ENCODE measurements at places on chromosomes 12 and 14.
A peak's percentile ranks its signal among the peaks of the same experiment; 100 is the strongest.

DNA sequence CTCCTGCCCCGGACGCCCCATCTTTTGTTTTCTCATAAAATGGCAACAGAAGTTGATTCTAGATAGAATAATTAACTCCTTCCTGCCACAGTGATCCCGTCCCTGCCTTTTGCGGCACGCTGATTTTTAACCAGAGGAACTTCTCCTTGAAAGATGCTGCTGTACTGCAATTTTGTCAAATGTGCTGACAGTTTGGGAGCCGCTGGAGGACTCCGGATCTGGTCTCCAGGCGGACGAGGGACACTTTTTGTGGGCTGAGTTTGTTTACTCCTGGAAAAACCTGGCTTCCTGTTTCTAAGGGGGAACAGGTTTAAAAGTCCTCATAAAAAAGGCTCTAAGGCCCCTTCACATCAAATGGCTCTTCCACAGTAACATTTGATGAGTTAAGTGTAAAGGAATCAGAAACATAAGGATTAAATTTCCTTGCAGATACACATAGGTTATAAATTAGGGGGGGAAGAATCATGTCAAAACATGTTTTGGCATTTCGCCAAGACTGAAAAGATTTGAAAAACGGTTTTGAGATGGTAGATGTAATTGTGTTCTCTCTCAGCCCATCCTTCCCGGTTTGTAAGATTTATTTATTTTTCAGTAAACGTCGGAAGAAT, 15.5 kb downstream of the FZD10 start:
- no peak for DNase-seq

- DNase-seq, result peak; percentile 40
Observed at GRCh38 chr14:53912021-53912420, 44.6 kb downstream of the BMP4 start.

DNA sequence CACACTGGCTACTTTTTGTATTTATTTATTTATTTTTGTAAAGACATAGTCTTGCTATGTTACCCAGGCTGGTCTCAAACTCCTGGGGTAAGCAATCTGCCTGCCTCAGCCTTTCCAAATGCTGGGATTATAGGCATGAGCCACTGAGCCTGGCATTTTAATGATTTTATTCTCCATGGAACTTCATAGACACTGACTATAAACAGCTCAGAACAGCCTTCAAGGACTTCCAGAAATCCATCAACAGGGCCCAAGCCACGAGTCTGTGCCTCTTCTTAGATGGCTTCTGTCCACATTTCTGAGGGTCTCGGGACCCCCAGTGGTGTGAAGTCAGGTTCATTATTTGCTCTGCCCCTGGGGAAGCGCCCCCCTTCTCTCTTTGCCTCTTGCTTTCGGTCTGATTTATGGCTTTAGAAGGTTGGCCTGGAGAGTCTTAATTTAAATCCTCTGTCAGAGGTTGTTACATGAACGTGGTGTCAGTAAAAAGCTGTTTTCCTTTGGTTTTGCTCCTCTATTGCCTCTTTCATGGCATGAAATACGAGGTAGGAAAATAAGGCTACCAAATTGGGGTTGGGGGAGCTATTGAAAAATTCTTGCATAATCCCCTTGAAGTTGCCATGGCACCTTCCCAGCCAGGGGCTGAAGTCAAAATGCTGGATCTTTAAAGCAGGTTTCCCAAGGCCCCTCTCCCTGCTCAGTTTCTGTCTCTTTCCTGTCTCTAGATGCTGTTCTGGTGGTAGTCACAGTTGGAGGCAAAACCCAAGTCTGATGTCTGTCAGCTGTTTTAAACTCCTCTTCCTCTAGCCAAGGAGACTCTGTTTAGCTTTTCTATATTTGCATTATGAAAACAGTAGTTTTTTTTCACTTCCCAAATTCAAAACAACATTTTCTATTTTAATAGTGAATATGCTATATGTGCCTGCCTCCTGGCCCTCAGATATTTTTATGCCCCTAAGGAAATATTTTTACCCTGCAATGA, 129.4 kb downstream of the SMOC1 start:
- no peak for DNase-seq

DNA sequence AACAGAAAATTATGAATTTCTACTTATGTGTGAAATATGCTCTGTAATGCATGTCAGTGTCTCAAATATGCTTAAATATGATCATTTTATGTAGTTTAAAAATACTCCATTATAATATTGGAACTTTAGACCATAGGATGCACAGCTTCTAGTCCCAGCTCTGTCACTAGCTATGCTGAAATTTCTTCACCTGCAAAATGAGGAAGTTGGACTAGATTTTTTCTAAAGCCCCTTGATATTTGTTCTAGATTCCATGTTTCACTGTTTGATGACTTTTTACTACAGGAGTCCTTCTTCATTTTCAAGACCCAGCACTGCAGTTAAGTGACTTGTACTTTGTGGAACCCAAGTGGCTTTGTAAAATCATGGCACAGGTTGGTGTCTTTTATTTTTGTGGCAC, 90.1 kb downstream of the LRRK2 start:
- DNase-seq, result no peak

DNA sequence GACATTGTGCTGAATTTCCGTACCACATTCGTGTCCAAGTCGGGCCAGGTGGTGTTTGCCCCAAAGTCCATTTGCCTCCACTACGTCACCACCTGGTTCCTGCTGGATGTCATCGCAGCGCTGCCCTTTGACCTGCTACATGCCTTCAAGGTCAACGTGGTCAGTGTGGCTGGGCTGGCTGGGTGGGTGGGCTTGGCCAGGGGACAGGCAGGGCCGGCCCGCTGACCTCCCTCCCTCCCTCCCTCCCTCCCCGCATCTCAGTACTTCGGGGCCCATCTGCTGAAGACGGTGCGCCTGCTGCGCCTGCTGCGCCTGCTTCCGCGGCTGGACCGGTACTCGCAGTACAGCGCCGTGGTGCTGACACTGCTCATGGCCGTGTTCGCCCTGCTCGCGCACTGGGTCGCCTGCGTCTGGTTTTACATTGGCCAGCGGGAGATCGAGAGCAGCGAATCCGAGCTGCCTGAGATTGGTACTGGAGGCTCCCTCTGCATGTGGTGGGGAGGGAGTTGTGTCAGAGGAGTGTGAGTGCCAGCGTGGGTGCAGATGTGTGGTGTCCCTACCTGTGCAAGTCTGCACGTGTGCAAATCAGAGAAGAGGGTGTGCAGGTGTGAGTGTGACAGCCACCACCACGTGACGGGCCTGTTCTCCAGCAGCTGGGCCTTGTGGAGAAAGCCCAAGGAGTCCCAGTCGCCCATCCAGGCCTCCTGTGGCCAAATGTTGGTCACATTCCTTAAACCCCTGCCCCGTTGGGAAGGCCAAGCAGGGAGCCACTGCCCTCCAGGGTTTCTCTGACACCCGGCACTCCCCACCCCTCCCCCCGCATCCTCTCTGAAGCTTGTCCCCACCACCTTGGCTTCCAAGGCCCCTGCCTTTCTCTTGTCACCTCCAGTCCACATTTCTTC, 5.3 kb downstream of the KCNH3 start:
- no peak for DNase-seq

DNA sequence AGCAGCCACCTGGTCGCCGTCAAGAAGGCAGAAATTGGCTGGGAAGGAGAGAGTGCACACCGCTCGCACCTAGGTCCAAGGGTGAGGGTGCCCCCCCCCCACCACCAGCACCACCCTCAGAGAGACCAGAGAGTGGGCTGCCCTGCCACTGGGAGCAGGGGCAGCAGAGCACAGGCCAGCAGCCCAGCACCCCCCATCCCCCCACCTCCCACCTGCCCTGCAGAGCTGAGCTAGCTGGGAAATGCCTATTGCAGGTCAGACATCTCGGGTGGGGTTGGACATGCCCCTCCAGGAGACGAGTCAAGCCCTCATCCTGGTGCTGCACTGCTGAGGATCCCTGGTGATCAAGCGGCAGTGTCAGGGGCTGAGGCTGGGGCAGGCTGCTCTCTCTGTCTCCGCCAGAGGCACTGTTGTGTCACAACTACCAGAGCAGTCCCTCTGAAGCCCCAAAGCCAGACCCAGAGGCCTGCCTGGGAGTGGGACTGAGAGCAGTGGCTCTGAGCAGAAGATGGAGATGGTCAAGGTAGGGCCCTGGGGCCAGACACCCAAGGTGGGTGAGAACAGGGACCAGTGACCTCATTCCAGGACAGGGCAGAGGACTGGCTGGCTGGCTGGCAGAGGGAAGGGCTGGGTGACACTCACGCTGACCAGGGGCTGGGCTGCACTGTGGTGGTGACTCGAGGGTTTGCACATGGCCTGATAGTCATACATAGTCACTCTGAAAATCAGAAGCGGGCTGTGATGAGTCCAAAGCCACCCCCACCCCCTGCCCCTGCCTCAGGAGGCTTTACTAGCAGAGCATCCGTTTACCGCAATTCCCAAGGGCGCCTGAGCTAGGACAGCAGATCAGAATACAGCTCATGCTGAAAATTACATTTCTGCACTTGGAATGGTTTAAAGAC, 19.7 kb upstream of the LRTM2 start:
- DNase-seq, result peak; percentile 57

DNA sequence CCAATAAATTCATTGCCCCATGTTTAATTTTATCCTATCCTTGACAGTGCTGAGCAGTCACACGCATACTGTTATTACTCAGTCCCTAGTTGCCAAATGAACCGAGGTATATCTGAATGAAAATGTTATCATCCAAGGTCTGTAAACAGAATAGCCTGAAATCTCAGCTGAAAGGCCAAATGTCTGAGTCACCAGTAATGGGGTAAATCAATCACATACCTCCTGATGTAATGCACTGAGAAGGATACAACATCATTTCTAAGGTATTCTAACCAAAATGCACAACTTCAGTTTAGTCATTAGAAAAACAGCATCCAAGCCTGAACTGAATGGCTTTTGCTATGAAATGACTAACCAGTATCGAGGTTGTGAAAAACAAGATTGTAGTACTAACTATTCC, 228.6 kb downstream of the DPF3 start:
- no peak for DNase-seq

DNA sequence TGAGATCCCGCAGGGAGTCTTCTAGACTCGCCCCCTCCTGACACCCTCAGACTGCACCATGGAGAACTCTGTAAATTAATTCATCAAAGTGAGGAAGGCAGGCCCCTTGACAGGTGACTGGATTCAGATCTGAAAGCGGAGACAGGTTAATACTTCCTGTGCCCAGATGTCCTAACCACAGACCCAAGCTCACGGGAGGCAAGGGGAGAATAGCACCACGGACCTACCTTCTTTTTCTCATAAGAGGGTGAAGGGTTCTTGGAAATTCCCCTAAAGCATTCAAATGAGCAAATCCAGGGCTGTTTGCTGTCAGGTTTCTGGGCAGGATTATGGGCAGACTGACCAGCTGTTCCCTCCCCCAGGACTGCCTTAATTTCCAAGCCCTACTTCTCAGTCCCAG, 170.0 kb downstream of the ZFP36L1 start:
- no peak for DNase-seq

- no peak for DNase-seq
Observed at GRCh38 chr14:75456069-75456996, 28.5 kb downstream of the JDP2 start.

DNA sequence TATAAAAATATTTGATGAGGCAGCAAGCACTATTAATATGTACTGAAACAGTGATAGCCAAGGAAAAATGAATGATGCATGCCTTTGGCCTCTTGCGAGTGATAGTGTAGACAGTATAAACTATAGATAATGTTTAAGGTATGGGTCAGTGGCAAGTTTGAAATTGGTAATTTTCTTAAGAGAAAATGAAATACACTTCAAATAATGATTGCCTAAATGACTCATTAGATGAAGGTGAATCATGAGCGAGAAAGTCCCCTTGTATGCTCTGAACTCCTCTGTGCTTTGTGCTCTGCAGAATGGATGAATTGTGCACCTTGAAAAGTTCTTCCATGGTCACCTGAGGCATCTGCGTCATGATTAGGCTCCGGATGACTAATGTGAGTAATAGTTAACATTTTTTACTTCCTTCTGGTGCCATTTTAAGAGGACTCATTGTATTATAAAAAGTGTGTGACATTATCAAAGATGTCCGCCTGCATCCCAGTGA, 84.9 kb upstream of the RTL1 start:
- no peak for DNase-seq

DNA sequence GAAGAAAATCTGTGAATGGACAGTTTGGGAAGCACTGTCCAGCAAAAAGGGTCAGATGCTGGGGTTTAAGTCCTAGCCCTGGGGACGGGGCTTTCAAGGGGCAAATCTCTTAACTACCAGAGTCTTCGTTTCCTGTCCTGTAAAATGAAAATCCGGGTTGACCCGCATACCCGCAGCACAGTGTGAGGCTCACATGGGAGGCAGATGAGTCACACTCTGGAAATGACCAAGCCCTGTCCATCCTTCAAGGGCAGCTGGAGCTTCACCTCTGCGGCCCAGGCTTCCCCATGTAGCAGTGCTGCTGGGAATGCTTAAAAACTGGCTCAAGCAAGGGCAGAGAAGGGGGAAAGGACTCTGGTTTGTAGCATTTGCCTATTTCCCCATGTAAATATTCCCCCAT, 19.0 kb downstream of the FAM181A start:
- DNase-seq, result no peak

Measured in NCI-H1092 (cell line).